ENCODE measurements at places on chromosomes 6 and 20.

GRCh38 chr6:166046982-166047381 lies 120.7 kb downstream of the TBXT start:
- no peak for DNase-seq

DNA sequence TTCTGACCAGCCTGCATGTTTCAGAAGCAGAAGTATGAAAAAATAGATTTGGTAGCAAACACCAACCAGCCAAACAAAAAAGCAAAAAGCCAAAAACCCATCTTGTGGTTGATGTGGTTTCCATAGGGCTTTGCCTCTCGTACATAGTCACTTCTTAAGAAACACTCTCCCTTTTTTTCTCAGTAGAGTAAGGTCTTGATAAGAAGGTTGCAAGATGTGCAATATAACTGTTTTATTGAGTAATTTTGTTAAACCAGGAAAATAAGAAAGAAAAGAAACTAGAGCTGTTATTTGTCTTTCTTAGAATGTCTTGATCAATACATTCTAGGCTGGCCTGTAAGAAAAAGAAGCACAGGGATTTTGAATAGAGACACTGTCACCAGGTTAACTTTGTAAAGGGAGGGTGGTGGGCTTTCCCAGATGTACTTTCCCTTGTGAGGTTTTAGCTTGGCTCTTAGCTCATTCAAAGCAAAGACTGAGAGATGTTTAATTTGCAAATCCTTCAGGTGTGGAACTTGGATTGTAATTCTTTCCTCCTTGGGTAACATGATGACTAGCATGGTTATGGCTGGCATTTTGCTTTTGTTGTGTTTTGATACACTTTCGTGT lies 49.7 kb downstream of the AKAP12 start:
- DNase-seq, result no peak

- no peak for DNase-seq
Observed at GRCh38 chr6:48472535-48472934, 361.5 kb upstream of the PTCHD4 start.

DNA sequence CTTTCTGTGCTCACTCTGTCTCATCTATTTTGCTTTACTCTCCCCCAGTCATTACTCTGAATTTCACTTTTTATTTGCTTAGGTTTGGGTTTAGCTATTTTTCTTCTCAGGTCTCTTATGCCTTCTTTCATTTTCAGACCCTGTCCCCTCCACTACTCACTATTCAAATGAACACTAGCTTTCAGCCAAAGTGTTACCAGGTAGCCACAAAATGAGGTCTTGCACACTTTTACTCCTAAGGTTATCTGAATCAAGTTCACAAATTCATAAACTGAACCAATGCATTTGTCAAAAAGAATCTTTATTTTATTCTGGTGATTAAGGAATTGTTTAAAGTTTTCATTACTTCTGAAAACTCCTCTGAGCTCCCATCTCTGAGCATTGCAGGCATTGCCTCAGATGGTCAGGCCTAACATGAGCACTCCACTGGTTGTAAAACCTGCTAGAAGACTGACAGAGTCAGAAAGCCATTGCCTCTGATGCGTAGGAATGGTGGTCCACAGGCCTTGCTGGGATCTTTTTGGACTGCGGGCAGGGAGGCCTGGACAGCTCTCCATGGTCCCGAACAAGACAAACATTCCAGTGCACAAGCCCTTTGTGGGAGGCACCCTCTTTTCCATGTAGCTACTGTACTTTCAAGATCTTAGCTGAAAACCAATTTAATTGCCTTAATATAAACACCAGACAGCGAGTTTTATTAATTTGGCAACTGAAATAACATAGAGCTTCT lies 48.5 kb downstream of the FYN start:
- DNase-seq, result no peak

GRCh38 chr6:22145823-22146677 lies 150.8 kb downstream of the PRL start:
- no peak for DNase-seq

DNA sequence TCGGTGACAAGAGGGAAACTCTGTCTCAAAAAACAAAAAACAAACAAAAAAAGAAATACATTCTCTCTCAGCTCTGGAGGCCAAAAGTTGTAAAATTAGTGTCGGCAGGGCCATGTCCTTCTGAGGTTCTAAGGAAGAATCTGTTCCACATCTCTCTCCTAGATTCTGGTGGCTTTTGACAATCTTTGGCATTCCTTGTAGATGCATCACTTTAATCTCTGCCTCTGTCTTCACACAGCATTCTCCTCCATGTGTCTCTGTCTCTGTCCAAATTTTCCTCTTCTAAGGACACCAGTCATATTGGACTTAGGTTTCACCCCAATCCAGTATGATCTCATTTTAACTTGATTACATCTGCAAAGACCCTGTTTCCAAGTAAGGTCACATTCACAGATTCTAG lies 9.1 kb downstream of the PPP2R5D start:
- no peak for DNase-seq

DNA sequence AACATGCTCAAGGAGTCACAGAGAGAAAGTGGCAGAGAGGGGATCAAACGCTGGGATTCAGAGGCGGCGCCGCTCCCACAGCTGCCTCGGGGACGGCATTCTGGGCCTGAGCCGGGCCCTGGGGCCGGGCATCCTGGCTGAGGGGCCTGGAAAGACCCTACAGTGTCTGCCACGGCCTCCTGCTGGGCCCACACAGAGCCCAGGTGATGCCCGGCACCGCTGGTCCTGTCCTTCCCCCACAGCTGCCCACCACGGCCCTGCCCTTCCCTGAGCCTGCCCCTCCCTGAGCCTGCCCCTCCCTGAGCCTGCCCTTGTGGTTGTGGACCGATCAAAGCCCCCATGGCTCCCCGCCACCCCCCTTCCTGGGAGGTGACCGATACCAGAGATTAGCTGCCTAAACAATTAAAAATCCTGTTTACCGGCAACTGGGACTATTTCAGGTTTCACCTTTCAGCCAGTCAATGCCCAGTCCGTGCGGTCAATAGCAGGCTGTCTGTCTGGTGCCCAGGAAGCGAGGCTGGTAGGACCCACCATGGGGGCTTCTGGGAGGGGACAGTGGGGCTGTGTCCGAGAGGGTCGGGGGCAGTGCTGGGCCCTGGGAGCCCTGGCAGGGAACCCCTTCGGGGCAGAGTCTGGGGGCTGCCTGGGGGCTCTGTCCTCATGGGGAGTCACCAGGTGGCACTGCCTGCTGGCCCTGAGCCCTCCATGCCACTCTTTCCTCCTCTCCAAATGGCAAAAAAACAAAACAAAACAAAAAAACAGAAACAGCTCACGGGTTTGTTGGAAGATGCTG lies 55.4 kb upstream of the GATA5 start:
- DNase-seq, result no peak

DNA sequence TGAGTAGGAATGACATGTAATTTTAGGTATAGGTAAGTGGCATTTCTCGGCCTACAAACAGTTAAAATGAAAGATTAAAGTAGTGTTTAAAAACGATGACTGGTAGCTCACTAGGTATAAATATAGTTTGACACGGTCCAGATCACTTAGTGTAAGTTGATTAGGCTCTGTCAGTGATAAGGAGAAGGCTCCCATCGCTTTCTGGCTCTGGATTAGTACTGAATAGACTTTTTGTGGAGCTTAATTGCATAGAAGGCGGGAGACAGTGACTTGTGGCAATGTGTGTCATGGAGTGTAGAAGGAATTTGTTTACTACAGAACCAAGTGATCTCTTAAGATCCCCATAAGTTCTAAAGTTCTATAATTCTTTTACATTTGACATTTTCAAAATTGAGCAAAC lies 6.7 kb downstream of the PYGB start:
- DNase-seq, result no peak

GRCh38 chr6:157328108-157328692 lies 4.9 kb upstream of the TMEM242 start:
- DNase-seq, result no peak

DNA sequence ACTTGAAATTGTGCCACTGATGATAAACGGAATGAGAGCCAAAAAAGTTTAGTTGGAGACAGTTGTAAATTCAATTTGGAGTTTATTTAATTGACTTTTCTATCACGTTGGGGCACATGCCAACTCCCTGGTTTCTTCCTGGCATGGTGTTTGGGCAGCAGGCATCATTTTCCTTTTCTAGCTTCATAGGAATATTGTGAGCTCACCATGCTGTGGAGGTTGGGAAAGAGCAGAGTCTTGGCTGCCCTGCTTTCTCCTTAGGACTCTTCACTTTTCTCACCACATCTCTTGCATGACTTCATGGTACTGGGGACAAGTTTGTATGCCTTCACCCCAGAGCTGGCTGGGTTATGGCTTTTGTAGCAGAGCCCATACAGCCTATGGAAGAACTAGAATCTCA lies 6.4 kb downstream of the SCAND1 start:
- DNase-seq, result no peak

- DNase-seq, result no peak
Observed at GRCh38 chr6:55943329-55943728, 67.9 kb upstream of the BMP5 start.

DNA sequence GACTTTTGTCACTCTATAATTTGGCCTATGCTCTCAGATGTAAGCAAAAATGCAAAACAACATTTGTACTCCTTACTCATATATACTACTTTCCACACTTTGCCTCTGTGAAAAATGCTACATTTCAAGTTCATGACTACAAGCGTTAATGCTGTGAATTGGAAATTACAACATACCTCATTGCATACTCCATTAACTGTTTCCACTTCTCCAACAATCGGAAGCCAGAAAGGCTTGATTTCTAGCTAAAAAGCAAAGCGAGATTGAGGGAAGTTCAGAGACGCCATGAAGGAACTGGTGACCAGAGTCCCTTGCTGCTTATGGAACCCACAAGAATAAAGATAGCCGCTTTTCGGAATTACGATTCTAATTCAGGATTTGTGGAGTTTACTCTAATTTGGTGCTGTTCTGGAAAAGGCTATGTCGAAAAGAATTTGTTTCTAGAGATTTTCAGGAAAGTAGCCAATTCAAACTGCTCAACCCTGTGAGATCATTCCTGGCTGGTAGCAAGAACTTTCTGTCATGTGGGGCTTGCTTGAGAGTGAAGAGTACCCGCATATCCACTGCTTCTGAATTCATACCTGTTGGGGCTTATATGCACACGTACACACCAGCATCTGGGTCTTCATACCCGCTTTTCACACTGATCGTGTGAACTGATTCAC lies 98.0 kb upstream of the CITED2 start:
- no peak for DNase-seq

GRCh38 chr6:68632734-68633133 lies 2.3 kb upstream of the ADGRB3 start:
- DNase-seq, result no peak

- DNase-seq, result no peak
Observed at GRCh38 chr6:8941577-8941976, 506.2 kb upstream of the SLC35B3 start.

DNA sequence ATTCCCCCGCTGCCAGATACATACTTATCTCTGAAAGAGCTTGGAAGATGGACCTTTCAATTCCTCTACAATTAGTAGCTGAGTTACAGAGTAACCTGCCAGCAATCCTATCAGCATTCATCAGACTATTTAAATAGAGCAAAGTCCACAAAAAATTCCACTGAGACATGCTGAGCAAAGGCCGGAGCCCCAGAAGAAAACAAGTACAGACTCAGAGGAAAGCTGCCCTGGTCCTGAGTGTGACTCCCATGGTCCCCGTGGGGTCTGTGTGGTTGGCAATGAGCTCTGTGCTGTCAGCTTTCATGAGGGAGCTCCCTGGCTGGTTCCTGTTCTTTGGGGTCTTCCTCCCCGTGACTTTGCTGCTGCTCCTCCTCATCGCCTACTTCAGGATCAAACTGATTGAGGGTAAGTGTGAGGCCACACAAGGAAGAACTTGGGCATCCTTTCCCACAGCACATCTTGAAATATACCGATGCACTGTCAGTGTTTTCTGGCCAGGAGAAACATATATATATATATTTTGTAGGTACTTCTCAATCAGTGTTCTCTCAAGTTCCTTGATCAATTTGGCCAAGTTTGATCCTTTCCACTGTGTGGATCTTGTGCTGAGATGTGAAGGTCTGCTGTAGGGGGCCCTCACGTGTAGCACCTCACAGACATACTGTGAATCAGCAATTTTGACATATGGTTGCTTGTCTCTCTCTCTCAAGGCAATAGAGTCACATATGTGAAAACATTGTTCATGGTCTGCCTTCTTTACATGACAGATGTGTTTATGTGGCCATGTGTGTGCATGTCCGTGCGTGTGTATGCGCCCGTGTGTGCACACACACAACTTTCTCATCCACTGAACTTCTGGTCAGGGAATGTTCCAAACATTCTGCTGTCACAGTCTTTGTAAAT lies at the start of gene SMLR1:
Gene SMLR1, plus strand, starts transcription at position 160 of the 903 bp plus-strand sequence. Its CDS starts 8 bp downstream, at position 168.
- DNase-seq, result no peak

- DNase-seq, result no peak
Observed at GRCh38 chr6:1412901-1413300, 23.5 kb downstream of the FOXF2 start.

DNA sequence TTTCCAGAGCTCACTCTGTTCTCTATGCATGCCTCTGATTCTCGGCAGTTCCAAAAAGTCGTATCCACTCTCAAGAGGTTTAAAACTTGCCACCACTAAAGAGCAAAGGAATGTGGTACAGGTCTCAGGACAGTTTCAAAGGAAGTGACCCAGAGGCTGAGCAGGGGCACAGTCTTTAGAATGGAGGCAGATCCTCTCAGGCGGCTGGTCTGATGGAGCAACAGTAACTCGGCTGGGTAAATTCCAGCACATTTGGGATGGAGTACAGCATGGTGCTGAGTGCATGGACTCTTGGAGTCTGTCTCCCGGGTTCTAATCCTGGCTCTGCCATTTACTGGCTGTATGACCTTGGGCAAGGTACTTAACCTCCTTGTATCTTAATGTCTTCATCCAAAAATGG lies 88.1 kb upstream of the BACH2 start:
- no peak for DNase-seq

DNA sequence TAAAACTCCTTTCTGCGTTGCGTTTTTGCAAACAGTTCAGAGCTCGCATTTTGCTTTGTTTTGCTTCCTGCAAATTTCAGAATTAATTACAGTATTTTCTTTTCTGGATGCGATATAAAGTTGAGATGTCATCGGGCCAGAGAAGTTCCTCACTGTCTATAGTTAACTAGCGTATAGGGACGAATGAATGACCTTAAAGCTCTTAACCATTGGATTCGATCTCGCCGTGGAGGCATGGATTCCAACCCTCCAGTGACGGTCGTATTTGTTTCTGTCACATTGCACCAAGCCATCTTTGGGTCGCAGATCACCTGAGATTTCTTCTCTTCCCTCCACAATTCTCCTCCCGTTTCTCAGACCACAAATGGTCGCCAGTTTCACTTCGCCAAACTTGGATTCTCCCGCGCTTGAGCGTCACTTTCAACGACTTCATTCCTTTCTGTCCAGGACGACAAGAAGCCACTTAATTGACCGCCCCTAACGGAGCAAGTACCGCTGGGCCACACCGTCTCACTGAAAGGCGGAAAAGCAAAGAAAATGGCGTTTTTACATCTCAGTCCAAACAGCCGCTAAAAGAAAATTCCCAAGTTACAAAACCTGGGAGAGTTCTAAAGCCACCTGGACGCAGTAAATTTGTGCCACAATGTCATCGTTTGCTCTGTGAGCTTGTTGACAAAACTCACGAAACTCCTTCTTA lies 85.3 kb upstream of the ZNF184 start:
- DNase-seq, result no peak

Data from activated CD4-positive, alpha-beta T cell treated with anti-CD3 and anti-CD28 coated beads, Interleukin-2, amount 50 U/mL, for 4 hours (primary cell).